ENCODE measurements at places on chromosomes 7 and 10.

DNA sequence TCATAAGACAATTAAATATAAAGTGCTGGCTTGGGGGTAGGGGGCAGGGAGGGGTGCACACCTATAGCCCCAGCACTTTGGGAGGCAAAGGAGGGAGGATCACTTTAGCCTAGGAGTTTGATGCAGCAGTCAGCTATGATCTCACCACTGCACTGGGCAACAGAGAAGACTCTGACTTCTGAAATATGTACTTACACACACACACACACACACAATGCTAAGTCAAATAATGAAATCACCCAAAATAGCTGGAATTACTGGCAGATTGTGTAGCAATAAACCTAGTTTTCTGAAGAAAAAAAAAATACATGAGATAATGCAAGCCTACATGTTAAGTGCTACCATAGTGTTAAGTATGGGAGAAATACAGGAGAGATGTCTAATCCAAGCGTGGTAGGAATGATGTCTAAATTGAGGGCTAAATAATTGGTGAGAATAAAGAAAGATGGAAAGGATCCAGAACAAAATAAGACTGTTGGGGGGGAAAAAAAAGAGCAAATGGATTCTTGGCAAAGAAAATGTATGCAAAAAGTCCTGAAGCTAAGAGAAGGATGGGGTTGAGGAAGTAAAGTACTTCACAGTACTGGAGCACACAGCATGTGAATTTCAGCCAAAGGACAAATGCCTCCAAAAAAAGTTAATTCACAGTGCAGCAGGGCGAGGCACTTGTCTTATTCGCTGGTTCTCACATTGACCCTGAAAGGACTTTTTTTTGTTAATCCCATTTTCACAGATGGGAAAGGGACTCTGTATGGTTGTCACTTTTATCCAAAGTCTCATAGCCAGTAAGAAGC is 73.9 kb downstream of the IGF2BP3 start:
- DNase-seq: no peak

GRCh38 chr10:33520223-33520622 is 185.8 kb upstream of the NRP1 start:
- no peak for DNase-seq

GRCh38 chr10:45374350-45375052 is 485 bp downstream of the ALOX5 start:
- DNase-seq: no peak

DNA sequence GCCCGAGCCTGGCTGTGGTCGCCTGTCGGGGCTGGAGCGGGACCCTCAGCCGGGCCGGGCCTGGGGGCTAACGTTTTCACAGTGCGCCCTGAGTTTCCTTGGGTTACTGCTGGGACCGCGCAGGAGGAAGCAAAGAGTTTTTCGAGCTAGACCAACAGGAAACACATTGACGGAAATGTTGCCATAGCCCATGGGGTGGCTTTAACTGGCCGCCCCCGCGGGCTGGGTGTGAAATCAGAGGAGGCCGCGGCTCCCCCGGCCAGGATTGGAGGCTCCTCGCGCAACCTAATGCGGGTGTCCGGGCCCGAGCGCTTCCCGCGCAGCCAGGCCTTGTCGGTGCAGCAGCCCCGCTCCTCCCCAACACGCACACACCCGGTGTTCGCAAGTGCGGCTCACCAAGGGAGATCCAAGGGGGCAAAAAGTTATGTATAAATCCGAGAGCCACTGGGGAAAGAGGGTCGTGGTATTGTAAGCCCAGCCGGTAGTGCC is 1.9 kb downstream of the HHEX start:
- DNase-seq: no peak

DNA sequence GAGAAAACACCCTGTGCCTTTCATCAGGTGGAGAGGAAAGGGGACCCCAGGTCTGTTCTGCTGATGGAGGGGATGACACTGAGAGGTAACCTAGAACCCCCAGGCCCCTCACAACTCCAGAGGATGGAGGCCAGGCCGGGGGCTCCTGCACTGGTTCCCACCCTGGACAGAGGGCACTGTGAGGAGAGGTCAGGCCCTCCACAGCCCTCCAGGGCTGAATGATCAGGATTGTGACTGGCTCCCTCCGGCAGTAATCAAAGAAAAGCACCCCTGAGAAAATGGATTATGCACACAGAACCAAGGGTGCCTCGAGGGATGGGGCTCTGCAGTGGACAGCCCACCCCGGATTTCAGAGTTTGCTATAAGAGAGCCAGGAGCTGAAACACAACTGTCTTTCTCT is 502.8 kb downstream of the TCERG1L start:
- DNase-seq: no peak

GRCh38 chr7:76316984-76317781 is 14.7 kb downstream of the HSPB1 start:
- DNase-seq: no peak
